Thyroid gland (tissue), 4 donors: ENCODE measurements at places on chromosomes 2 and 18.

DNA sequence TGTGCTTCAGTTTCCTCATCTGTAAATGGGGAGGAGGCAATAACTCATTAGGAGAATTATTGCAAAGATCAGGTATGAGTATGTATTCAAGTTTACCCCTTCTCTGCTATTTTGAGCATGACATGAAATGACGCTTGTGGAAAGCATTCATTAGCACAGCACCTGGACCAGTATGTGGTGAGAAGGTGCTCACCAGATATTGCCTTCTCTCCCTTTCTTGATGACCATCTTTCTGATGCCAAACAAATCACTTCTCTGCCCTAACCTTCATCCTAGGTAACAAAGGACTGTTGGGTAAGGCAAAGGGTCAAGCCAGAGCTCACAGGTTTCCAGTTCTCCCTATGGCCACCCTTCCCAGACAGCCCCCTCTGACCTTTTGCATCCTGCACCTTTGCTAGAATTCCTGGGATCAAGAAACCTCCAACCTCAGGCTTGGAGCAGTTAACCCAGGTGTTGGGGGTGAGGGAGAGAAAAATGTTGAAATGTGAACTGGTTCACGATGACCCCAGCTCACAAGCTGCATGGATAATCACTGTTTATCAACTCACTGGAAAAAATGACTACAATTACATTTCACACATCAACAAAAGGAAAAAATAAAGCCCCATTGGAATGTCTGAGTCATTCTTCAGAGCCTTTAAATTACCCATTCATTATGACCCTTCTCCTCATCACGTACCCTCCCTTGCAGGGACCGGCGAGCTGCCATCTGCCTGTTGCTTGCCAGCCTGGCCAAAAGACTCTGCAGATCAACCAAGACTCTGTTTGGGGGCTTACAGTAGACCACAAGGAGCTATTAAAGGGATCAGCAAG, 41.6 kb downstream of the LBH start:
- DNase-seq = no peak

DNA sequence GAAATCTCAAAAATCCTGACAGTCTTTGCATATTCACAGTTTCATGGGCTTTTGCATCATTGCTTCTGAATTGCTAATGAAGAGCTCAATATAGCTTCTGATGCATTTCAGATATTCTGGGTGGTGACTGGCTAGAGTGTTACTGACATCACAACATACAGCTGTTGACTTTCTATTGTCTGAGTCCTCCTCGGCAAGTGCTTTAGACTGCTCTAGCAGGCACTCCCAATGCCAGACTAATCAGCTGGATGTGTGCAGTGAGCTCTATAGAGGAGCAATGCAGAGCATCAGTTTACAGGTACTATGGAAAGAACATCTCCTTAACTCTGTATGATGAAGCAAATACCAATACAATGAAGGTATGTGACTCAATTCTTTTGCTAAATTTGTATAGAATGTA, 54.9 kb downstream of the R3HDM1 start:
- DNase-seq = no peak

GRCh38 chr2:66456183-66457041, 21.5 kb downstream of the MEIS1 start:
- DNase-seq = no peak

- DNase-seq = no peak
Observed at GRCh38 chr2:63053081-63053888, 2.7 kb downstream of the OTX1 start.

DNA sequence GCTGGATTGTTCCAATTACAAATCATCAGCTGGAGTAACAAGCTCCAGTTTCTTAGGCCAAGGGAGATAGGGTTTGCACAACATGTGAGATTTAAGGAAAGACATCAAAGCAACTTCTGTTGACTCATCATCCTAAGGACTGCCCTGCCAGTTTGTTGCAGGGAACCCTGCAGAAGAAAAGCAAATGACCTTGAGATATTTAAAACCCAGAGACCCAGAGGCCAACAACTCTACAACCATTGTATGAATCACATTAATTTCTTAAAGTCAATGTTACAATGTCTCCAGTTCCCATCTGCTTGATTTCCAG, 491.8 kb upstream of the ACVR2A start:
- DNase-seq = no peak

GRCh38 chr2:237529452-237530402, 36.6 kb upstream of the PRLH start:
- DNase-seq = no peak

GRCh38 chr2:80300954-80301353, 3.6 kb downstream of the LRRTM1 start:
- no peak for DNase-seq

DNA sequence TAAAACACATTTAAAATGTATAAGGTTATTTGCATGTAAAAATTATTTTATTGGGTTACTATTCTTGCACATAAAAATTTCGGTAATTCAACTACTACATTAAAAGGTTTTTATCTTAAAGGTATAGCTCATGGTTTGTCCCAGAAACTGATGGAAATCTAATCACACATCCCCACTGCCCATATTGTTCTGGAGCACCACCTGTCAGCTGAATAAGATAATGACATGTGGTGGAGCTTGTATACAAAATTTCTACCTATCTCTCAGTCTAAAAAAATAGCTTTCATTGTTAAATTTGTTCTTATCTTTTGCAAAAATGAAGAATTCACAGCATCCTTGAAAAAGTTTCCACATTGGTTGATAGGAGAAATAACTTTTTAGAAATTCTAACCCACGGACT, 18.3 kb downstream of the ERBB4 start:
- no peak for DNase-seq

GRCh38 chr18:23828426-23828825, 139.2 kb downstream of the LAMA3 start:
- no peak for DNase-seq

DNA sequence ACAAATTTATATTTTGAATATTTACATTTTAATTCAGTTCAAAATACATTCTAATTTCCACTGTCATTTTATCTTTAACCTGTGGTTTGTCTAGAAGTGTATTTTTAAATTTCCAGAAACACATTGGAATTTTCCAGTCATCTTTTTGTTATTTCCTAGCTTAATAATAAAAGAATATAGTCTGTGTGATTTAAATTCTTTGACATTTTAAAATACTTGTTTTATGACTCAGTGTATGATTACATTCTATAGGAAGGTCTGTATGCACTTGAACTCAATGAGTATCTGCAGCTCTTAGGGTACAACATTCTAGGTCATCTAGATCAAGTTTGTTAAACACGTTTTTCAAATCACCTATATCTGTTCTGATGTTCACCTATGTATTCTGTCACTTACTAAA, 88.3 kb upstream of the MBOAT2 start:
- no peak for DNase-seq

DNA sequence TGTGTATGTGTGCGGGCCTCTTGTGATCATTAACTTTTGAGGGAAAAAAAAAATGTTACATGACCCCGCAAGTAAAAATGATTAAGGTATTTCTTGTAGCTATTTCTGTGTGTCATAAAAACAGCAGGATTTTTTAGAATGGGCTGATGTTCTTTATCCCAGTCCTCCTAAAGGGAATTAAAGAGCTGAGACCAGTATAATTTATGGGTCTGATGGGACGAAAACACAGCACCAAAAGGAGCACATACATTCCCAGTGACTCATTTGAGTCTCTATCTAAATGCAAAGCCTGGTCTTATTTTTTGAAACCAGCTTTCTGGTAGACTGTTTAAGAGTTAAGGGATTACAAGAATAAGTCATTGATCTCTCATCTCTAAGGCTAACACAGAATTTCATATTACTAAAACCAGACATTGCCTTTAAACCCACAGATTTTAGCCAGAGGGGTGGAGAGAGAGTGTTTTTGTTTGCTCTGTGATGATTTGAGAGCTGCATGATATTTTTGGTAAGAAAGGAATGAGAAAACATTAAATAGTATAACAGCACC, 342.3 kb upstream of the EPHA4 start:
- no peak for DNase-seq

DNA sequence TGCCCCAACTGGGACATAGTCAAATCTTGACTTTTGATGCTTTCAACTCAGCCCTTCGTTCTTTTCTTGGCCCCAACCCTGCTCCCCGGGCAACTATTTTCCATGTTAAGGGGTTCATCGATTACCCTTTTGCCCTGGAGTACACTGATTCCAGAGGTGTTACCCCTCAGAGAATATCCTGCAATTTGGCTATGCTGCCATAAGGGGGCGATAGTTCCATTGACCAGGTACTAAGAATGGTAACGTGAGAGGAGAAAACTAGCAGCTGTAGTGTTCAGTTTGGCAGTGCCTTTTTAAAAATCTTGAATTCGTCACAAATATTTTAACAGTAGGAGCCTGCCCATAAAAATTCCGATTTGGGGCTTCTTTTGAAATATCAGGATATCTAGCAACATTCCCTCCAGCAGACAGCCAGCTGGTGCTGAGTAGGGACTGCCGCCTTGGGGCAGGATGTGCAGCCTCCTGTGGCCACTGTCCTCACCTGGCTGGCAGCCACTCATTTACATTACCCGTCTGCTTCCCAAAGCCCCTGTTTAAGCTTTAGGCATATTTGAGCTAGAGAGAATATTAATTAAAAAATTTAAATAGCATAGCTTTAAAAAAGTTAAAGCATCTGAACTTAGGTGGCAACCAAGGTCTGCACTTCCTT, 146.3 kb upstream of the SKOR2 start:
- DNase-seq = no peak

GRCh38 chr2:16170675-16171424, 230.5 kb downstream of the MYCN start:
- DNase-seq = no peak

DNA sequence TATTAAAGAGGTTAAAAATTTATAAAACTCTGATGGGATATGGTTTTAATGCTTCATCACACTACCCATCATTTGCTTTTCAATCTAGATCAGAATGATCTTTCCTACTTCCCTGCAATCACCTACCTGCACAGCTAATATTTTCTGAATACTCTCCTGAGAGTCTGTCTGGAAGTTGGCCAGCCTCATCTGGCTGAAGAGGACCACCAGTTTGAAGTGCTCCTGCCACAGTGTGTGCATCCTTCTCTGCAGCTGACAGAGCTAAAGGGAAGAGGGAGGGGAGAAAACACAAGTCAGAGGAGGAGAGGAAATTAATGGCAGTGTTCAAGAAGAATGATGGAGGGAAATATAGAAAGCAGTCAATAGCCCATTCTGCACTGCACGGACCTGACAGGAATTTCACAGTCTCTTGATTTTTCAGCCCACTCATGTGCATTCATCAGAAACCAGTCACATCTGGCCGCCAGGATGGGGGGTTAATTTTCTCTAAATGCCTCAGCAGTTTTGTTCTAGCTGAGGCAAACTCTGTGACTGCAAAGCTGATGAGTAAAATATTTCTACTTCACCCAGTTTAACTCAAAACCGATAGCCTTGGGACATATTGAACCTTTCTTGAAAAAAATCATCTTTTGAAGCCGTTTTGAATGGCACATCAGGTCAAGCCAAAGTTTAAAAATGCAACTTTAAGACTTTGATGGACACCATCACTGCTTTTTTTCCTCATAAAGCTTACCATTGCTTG, 201.8 kb upstream of the KLHL14 start:
- DNase-seq = peak; percentile 60

DNA sequence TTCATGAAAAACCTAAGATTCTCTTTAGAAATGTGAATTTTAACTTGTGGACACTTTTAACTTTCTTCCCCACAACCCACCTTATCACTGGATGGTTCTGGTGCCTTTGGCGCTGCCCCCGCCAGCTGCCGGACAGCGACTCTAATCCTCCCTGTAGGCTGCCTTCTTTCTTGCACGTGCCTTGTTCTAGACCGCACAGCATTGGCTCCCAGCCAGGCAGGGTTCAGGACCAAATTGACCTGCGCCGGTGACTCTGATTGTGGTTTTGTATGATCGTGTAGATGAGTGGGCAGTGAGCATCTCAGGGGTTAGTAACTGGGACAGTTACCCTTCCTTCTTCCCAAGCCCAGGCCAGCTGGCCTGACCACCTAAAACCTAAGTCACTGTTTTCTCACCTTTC, 106.8 kb downstream of the ASAP2 start:
- DNase-seq = no peak

DNA sequence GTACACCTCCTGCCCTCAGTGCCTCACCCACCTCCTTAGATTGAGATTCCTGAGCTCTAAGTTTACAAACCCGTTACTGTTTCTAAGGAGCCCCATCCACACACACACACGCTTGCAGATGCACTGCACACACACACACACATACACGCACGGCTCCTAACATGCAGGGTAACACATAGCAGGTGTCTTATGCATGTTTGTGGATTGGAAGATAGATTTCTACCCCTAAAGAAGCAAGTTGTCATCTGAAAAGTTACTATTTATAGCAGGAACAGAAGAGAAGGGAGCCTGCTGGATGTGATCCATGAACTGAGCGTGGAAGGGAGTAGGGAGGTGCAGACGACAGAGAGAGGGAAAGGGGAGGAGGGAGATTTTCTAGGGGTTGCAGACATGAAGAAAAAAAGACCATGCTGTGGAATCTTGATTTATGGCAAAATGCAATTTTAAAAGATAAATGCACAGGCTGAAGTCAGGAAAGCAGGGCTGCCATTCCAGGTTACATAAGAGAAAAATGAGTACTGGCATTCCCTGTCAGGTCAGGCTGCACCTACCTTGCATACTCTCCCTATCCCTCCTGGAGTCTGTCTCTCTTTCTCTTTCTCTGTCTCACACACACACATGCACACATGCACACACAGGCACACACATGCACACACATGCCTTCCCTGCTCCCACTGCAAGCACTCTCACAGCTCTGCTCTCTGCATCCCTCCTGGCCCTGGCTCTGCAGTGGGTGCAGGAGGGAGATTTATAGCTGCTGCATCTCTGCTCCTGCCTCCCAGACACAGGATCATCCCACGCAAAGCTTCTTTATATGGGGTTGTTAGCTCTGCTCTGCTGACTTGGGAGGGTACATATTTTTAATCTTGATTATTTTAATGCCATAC, 192.6 kb upstream of the MYT1L start:
- no peak for DNase-seq

- DNase-seq = no peak
Observed at GRCh38 chr2:217643789-217644301, 358.9 kb downstream of the TNS1 start.

- DNase-seq = peak; percentile 96
Observed at GRCh38 chr2:1864301-1864980, 120.1 kb upstream of the PXDN start.

- no peak for DNase-seq
Observed at GRCh38 chr18:43719267-43719795, 442.0 kb upstream of the SYT4 start.

DNA sequence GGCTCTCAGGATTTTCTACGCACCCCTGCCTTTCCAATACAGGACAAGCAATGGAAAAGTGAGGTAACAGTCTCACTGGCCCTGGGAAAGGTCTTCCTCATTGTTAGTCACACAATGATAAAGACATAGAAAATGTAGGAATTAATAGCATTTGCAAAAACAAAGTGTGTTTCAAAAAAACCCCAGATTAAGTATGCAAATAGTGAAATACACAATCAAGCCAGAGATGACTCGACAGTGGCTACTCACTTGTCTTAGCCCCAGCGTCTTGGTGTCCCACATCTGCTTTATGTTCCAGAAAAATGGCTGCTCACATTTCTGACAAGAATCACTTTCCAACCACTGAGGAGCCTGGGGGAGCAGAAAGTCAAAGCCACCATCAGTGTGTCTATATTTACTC, 47.0 kb upstream of the AP1S3 start:
- DNase-seq = no peak

GRCh38 chr2:239832490-239833268, 192.5 kb downstream of the NDUFA10 start:
- no peak for DNase-seq

- DNase-seq = no peak
Observed at GRCh38 chr2:54092940-54093339, 22.5 kb upstream of the ACYP2 start.

- DNase-seq = no peak
Observed at GRCh38 chr2:30569946-30570345, 122.9 kb downstream of the LCLAT1 start.

GRCh38 chr2:44351676-44352075, 9.6 kb downstream of the PREPL start:
- no peak for DNase-seq
